A549 treated with Mapracorat at 1 μM for 4 hours (cell line): ENCODE measurements at places on chromosomes 13 and 19. TPM values are rescaled to one million over a fixed set of nuclear protein-coding genes. Genes with fewer than 3 reads are reported as not detected.

LHB gene
- not detected in 5 replicates for total RNA-seq

ERFL gene
- 0.20 to 0.46 TPM (median 0.35 TPM) in 5 replicates for total RNA-seq

ZNF738 gene
- total RNA-seq: 0.35 to 1.4 TPM (median 0.74 TPM) in 5 replicates

SERP2 gene
- total RNA-seq: not detected in 5 replicates

COL4A1 gene
- 77.8 to 102 TPM (median 88.8 TPM) in 5 replicates for total RNA-seq

NR1H2 gene
- total RNA-seq: 57.7 to 84.8 TPM (median 79.4 TPM) in 5 replicates

RFPL4A gene
- 0.35 to 0.58 TPM (median 0.41 TPM) in 5 replicates for total RNA-seq

LILRB3 gene
- 0.11 to 0.20 TPM (median 0.15 TPM) in 5 replicates for total RNA-seq

CCNA1 gene
- 0.30 to 0.69 TPM (median 0.41 TPM) in 5 replicates for total RNA-seq

POU4F1 gene
- 0.67 to 1.0 TPM (median 0.94 TPM) in 5 replicates for total RNA-seq

ANKRD24 gene
- total RNA-seq: 0.08 to 0.23 TPM (median 0.20 TPM) in 5 replicates

OR7G2 gene
- total RNA-seq: not detected in 5 replicates

MEDAG gene
- total RNA-seq: 0.08 to 0.29 TPM (median 0.16 TPM) in 5 replicates

KLK1 gene
- 0.20 to 0.21 TPM (median 0.20 TPM) in 3 of 5 replicates, not detected in the others for total RNA-seq

VMAC gene
- total RNA-seq: 0.35 to 0.87 TPM (median 0.51 TPM) in 5 replicates

PTPRH gene
- 3.5 to 6.0 TPM (median 5.0 TPM) in 5 replicates for total RNA-seq

DHDH gene
- total RNA-seq: 0.80 to 2.3 TPM (median 1.2 TPM) in 5 replicates

CDX2 gene
- total RNA-seq: 0.57 to 1.4 TPM (median 0.60 TPM) in 5 replicates

FRY gene
- total RNA-seq: 0.19 TPM in 1 of 5 replicates, not detected in the others

PHLDB3 gene
- total RNA-seq: 9.2 to 10.6 TPM (median 9.9 TPM) in 5 replicates

TMEM150B gene
- total RNA-seq: not detected in 5 replicates

NCAN gene
- total RNA-seq: 0.05 to 0.16 TPM (median 0.05 TPM) in 4 of 5 replicates, not detected in the other

WDR88 gene
- 0.31 TPM in 1 of 5 replicates, not detected in the others for total RNA-seq

CABP5 gene
- not detected in 5 replicates for total RNA-seq

DEDD2 gene
- total RNA-seq: 50.3 to 74.2 TPM (median 67.4 TPM) in 5 replicates

ECSIT gene
- total RNA-seq: 23.8 to 32.3 TPM (median 31.6 TPM) in 5 replicates

LILRB5 gene
- total RNA-seq: not detected in 5 replicates

RAD23A gene
- 69.3 to 81.9 TPM (median 80.5 TPM) in 5 replicates for total RNA-seq

TSSK6 gene
- 0.66 to 2.2 TPM (median 1.9 TPM) in 5 replicates for total RNA-seq

S1PR5 gene
- total RNA-seq: 1.2 to 2.0 TPM (median 1.5 TPM) in 5 replicates

CERS1 gene
- 4.2 to 6.1 TPM (median 5.2 TPM) in 5 replicates for total RNA-seq

ZNF790 gene
- total RNA-seq: 0.13 to 0.28 TPM (median 0.19 TPM) in 5 replicates

ZNF429 gene
- not detected in 5 replicates for total RNA-seq

LILRA1 gene
- not detected in 5 replicates for total RNA-seq

ZNF835 gene
- not detected in 5 replicates for total RNA-seq

C1QTNF9 gene
- not detected in 5 replicates for total RNA-seq

DACT3 gene
- 0.18 to 0.44 TPM (median 0.31 TPM) in 5 replicates for total RNA-seq

GPATCH1 gene
- total RNA-seq: 12.8 to 15.9 TPM (median 15.0 TPM) in 5 replicates

SULT2B1 gene
- 14.1 to 18.6 TPM (median 16.0 TPM) in 5 replicates for total RNA-seq

ZNF677 gene
- total RNA-seq: not detected in 5 replicates

ZNF440 gene
- total RNA-seq: 0.02 TPM in 1 of 5 replicates, not detected in the others

PINLYP gene
- 0.20 to 0.39 TPM (median 0.22 TPM) in 5 replicates for total RNA-seq

ATP4A gene
- 0.06 TPM in 1 of 5 replicates, not detected in the others for total RNA-seq

ELAVL3 gene
- total RNA-seq: 0.09 to 0.21 TPM (median 0.15 TPM) in 4 of 5 replicates, not detected in the other

NLRP7 gene
- total RNA-seq: not detected in 5 replicates
